ENCODE measurements at places on chromosomes 5 and 9.

DNA sequence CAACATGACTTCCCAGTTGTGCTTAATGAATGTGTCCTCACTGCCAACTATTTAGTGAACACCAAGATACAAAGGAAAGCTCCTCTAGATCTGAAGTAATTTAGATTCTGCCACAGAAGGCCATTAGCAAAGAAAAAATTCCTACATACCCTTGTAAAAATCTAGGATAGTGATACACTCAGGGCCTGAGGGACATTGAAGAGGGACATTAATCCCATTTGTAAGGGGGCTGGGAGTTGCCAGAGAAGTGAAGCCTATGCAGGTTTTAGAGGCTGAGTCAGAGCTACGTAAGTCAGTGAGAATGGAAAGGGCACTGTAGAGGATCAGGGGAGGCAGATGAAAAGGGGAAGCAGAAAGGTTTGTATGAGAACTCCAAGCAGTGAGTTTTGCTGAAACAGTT, 286.9 kb upstream of the TARS1 start:
- DNase-seq = no peak

- DNase-seq = no peak
Observed at GRCh38 chr9:26781906-26782305, 110.7 kb downstream of the CAAP1 start.

- DNase-seq = no peak
Observed at GRCh38 chr5:61796773-61797172, 464.7 kb downstream of the ZSWIM6 start.

DNA sequence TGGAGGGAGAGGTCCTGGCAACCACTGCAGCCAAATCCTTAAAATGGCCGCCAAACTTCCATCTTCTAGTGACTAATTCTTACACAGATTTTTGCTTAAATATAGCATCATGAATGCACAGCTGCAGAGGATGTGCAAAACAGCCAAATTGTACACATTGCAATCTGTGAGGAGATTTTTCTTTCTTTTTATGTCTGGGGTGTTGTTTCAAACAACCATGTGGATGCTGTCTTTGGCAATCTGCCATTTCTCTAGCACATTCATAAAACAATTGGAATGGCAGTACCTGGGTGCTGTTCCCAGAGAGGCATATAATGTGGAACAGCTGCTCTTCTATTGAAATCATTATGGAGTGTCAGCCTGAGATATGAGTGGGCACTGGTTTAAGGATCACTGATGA, 1082.9 kb upstream of the SEMA6A start:
- no peak for DNase-seq

DNA sequence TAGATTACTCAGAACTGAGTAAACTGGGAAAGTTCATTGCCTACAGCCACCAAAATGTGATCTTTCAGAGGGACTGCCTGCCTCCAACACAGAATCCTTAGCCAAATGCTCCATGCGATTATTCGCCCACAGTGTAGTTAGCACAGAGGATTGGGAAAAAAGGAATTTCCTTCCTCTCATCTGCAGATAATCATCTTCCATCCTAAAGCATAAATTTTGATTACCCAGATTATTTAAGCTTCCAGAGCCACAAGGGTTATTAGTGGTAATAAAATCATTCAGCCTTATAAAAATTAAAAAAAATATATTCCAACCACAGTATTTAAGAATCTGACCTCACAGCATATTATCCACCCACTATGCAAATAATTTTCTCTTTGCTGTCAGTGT, 285.3 kb upstream of the GRAMD2B start:
- DNase-seq = no peak

GRCh38 chr9:116243708-116244107, 90.1 kb downstream of the PAPPA start:
- DNase-seq = no peak

DNA sequence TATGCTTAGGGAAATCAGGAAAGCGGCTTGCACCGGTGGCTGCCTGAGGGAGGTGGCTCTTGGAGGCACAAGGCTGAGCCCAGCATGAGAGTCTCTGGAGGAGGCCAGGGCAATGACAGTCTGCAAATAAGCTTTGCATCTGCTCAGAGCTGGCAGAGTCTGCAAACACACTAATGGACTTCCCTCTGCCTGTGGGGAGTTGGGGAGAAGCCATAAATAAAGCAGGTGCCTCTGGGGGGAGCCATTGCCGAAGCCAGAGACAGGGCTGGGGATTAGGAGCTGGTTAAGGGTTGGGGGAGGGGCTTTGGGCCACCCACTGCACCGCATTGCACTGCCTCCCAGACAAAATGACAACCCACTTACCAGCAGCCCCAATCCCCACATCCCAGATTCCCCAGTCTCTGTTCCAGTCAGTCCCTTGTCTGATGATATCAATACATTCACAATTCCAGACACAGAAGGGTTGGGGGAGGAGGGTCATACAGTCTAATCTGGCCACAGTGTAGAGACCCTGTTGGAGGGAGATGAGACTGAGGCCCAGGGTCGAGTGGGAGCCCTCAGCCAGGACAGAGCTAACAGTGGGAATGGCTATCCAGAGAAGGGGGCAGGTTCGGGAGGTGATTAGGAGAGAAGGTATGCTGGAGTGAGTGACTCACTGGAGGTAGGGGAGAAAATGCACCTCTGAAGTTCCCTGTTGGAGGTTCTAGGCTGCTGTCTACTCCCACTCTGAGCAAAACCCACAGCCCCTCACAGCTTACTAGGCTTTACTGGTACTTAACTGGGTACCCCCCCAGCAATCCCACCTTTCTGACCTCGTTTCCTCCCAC, 53.7 kb downstream of the PAX5 start:
- no peak for DNase-seq

- no peak for DNase-seq
Observed at GRCh38 chr5:15690611-15691010, 190.6 kb downstream of the FBXL7 start.

- no peak for DNase-seq
Observed at GRCh38 chr5:77876862-77877502, 100.8 kb upstream of the TBCA start.

GRCh38 chr9:135157856-135158563, 70.5 kb downstream of the OLFM1 start:
- DNase-seq = no peak

GRCh38 chr9:115668521-115668920, 485.1 kb upstream of the PAPPA start:
- no peak for DNase-seq

Data from stimulated activated CD4-positive, alpha-beta T cell treated with anti-CD3 and anti-CD28 coated beads, Interleukin-1b, Interleukin-23, amount 100 ng/mL, for 1 hour (primary cell).